ENCODE measurements at places on chromosomes 4 and X.

DNA sequence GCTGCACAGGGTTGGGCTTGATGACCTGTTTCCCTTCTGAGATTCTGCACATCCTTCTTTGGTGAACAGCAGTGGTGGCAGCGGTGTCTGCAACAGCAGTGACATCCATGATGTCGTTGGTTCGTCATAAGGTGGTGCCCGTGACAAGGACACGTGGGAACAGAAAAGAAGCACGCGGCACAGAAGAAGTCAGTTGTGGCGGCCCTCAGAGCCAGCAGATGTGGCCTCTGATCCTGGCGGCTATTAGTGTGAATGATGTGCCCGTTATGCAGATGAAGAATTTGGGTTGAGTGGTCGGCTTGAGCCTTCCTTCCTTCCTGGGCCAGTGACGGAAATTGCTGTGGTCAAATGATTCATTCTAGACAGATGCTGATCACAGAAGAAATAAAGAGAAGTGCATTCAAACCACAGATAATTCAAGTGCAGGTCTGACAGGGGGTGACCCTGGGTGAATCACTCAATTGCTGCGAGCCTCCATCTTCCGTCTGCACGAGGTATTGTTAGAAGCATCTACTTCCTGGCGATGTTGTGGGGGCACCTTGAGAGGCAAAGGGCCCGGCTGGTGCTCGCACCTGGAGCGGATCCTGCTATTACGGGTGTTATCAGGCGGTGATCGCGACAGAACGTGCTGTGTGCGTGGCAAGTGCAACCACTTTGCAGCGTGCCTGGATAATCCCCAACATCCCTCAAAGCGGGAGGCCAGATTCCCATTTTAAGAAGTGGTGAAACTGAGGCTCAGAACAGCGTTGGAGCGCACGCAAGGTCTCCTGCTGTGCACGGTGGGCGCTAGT lies 215.2 kb upstream of the PSAPL1 start:
- peak; percentile 37 for DNase-seq

- DNase-seq = no peak
Observed at GRCh38 chrX:108130889-108131288, 39.3 kb downstream of the ATG4A start.

- no peak for DNase-seq
Observed at GRCh38 chr4:130712038-130712437, 1616.1 kb downstream of the C4orf33 start.

GRCh38 chrX:132226169-132226568 lies 6.9 kb upstream of the RAP2C start:
- no peak for DNase-seq

GRCh38 chr4:150534818-150535217 lies 47.1 kb upstream of the MAB21L2 start:
- no peak for DNase-seq

- no peak for DNase-seq
Observed at GRCh38 chr4:39046249-39046648, 14.0 kb upstream of the TMEM156 start.

GRCh38 chr4:125022855-125023501 lies 291.8 kb upstream of the FAT4 start:
- DNase-seq = no peak

GRCh38 chr4:119103263-119103662 lies 32.4 kb upstream of the MYOZ2 start:
- no peak for DNase-seq

DNA sequence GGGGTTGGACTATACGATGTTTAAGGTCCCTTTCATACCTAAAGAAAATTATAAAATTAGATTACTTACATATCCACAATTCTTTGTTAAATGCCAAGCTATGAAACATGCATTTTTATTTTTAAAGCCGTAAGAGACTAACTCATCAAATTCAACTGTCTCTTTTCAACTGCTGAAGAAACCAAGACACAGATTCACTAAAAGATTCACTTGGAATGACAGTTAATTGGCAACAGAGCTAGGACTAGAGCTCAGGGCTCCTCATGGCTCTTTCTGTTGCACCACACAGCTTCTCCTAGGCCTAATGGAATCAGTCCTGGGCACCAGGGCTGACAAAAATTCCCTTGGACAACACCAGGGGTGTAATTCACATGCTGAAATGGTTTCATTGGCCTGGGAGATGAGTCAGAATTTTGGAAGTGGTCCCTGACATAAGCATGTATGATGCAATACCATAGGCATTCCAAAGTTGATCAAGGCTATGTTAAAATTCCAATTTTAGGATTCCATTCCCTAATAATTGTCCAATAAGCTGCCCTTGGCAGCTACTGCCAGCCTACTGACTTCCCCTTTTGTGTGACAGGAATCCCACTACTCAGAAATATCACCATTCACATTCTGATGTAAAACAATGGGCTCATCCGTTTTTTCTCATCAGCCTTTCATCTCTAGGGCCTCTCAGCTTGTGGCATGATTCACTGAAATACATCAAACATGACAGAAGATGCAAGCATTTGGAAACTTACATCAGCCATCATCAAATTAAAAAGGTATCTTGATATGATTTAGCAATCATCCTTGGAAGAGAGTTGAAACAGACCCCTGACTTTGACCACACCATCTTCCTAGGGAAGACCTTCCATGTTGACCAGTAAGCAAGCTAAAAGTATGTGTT lies 54.2 kb downstream of the PLAC1 start:
- no peak for DNase-seq

DNA sequence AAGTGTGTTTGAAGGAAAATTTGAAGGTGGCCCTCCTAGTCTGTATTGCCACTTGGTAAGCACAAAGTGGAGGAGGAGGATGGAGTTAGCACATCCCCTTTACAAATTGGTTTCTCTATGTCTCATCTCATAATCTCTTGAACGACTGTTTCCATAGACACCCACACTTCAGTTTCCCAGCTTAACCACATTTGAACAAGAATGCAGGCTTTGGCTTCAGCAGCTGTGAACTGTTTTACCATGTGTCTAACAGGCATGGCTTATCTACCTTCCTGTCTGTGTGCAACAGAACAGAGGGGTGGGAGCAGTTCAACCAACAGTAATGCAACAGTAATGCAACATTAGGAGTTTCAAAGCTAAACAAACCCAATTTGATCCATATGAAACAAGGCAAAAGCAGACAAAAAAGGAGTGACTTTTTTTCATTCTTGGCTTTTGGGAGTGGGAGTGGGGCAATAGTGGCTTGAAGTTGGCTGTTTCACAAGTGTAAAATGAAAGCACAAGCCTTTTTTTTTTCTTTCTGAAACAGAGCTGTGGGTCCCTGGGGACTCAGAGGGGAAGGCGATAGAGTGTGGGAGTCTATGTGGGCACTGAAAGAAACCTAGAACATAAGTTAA lies 108.0 kb downstream of the ITM2A start:
- DNase-seq = peak; percentile 3

DNA sequence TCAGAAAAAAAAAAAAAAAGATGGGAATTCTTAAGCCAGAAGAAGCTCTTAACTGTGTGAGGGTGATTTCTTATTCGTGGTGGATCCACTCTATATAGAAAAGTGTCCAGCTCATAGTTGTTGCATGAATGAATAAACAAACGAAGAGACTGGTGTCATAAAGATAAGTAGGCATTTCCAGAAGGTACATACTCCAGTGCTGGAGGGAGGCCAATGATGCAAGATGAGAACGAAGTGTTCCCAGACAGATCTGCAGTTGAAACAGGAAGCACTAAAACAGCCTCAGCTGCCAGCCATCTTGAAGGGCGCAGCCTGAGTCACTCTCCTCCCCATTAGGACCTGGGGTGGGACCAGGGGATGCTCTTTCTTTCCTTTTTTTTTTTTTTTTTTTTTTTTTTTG lies 47.4 kb upstream of the HOPX start:
- DNase-seq = no peak

DNA sequence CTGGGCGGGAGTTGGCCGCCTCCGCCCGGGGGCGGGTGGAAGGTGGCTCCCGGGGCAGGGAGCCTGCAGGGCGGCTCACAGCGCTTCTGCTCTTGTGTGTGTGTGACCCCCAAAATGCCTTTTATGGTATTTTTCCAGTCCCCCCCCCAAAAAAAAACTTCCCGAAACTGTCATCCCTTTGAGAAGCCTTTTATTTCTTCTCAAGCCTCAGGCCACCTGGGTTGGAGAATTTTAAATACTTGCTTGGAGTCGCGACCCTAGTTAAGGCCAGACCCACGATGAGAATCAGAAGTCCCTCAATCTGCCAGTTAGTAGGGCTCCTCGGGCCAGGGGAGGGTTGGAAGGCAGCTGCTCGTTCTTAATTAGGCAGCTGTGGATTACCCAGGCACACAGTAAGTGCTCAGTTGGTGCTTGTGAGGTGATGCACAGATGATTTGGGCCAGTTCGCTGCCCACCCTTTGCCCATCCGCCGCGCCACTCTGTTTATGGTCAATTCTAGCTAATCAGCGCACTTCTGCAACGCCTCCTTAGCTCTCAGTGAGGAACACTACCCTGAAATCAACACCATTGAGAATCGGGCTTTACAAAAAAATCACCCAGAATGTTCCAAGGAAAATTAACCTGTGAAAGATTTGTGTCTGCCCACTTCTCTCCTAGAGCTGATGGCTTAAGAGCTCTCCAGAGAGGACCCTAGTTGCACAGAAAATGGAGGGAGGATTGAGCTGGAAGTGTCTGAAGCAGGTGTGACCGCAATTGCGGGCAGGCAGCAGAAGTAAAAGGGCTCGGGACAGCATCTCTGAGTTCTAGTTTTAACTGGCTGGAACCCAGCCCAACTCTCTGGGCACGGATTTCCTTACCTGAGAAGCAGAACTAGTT lies 648 bp upstream of the SCD5 start:
- DNase-seq = no peak

DNA sequence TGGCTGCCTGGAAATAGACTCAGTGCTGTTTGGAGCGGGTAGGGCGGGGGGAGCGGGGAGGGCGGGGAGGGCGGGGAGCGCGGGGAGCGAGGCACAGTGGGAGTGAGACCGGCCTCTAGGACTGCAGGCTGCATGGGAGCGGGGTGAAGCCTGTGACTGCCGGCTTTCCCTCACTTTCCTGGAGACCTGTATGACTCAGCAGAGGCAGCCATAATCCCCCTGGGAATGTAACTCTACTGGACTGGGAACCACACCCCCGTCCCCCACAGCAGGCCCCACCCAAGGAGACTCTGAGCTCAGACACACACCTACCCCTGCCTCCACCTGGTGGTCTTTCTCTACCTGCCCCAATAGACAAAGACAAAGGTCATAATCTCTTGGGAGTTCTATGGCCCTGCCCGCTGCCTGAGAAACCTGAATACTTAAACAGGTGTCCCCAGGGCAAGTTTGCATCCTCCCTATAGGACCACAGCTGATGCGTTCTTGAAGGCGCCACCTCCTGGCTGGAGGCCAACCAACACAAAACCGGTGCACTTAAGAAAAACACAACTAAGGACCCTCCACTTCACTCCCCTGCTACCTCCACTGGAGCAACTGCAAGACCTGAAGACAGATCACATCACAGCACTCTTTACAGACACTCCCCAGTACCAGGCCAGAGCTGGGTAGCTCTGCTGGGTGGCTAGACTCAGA lies 18.0 kb downstream of the HDAC8 start:
- DNase-seq = no peak

- DNase-seq = no peak
Observed at GRCh38 chr4:38606587-38606905, 57.5 kb upstream of the KLF3 start.

DNA sequence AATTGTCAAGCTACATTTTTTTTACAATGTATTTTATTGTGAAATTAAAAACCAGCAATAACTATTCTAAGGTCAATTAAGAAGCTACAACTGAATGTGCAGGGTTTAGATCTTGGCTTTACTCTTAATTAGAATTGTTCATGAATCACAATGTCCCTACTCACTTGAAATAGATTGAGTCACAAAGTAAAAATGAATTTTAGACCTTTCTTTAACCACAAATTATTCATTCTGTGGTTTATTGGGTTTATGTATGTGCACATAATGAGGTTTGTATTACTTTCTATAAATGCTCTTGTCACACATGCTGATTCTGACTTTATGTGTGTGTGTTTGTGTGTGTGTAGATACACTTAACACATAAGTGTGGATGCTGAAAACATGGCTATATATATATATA lies 647.0 kb upstream of the AADAT start:
- no peak for DNase-seq

- no peak for DNase-seq
Observed at GRCh38 chr4:40916880-40917279, 167.1 kb downstream of the NSUN7 start.

GRCh38 chr4:28373601-28374000 lies 1513.0 kb downstream of the STIM2 start:
- no peak for DNase-seq

DNA sequence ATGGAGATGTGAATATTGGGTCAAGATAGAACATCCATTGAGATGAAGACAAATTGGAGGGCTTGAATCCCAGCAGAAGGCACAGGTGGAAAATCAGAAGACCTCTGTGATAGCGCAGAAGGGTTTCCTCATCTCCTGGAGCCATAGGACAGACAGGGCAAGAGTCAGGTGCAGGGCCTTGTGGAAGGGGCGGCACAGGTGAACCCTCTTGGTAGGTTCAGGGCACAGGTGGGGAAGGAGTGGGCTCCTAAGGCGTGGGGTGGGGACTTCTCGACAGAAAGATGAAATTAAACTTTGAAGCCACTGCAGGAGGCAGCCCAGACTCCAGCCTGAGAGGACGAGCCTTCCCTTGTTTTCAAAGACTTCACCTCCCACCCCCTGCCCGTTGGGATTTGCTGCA lies 9.3 kb upstream of the RGS12 start:
- DNase-seq = no peak

DNA sequence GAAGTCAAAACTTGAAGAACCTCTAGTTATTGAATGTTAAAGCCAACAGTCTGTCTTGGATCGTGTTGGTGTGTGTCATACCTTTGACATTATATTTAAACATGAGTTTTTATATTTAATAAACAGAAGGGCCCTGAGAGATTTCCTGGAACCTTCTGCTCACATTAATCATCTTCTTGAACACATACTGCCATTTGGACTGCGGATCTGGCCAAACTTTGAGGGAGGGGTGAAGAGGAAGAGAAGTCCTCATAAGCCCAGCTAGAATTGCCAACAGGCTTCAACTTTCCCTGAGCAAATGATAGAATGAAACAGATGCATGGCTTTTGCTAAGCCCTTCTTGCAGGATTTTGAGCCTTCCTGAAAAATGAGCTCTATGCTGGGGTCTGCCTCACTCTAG lies 27.4 kb downstream of the CCKAR start:
- no peak for DNase-seq

Data from stimulated activated CD8-positive, alpha-beta memory T cell treated with anti-CD3 and anti-CD28 coated beads, Interleukin-4, amount 100 ng/mL, for 4 hours (primary cell).